ENCODE measurements at places on chromosomes 5 and 9.

DNA sequence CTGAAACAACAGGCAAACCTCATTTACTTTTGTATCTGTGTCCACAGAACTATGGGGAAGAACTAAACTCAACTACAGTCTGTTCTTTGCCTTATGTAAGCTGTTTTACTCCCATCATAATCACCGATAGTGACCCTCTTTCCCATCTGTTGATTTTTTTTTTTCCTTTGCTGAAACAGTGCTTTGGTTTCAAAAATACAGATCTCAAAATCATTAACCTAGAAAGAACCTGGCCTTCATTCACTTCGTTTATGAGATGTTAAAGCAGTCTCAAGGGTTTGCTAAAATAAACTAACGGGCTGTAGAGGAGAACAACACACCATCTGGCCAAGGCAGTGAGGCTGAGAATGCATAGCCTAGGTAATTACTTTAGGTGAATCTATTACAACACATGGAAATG, 706.6 kb upstream of the ZNF608 start:
- DNase-seq = no peak

GRCh38 chr5:82586181-82586580, 308.0 kb upstream of the RPS23 start:
- no peak for DNase-seq

GRCh38 chr5:149388498-149389190, 9.6 kb upstream of the IL17B start:
- no peak for DNase-seq

DNA sequence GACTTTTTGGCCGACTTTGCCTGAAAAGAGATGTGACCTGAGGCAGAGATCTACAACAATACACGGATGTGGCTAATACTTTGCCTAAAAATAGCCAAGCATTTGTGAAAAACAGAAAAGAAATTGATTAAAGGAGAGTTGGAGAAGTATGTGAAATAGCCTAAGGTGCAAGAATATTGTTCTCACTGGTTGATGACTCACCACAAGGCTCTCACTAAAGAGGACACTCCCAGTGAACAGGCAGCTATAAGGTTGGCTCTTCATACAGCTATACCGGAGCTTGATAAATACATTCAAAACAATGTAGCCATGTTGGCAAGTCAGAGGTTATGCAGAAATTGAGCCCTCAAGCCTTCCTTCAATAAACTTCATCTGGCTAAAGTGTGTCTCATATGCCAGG, 317.2 kb upstream of the GRAMD2B start:
- DNase-seq = no peak

- no peak for DNase-seq
Observed at GRCh38 chr9:98612061-98612752, 96.5 kb downstream of the GABBR2 start.

- no peak for DNase-seq
Observed at GRCh38 chr5:102823441-102823874, 68.4 kb downstream of the PAM start.

- no peak for DNase-seq
Observed at GRCh38 chr9:17627641-17628040, 48.8 kb downstream of the SH3GL2 start.

GRCh38 chr5:37831821-37832534, 7.9 kb downstream of the GDNF start:
- DNase-seq = no peak

- no peak for DNase-seq
Observed at GRCh38 chr9:6620796-6621195, 24.7 kb downstream of the GLDC start.

GRCh38 chr9:22098643-22099332, 89.7 kb upstream of the CDKN2B start:
- DNase-seq = no peak

GRCh38 chr9:114223564-114224246, 68.4 kb downstream of the COL27A1 start:
- no peak for DNase-seq

- DNase-seq = no peak
Observed at GRCh38 chr9:128286440-128286839, 10.4 kb downstream of the SWI5 start.

GRCh38 chr5:112529525-112529924, 110.4 kb upstream of the EPB41L4A start:
- DNase-seq = no peak

DNA sequence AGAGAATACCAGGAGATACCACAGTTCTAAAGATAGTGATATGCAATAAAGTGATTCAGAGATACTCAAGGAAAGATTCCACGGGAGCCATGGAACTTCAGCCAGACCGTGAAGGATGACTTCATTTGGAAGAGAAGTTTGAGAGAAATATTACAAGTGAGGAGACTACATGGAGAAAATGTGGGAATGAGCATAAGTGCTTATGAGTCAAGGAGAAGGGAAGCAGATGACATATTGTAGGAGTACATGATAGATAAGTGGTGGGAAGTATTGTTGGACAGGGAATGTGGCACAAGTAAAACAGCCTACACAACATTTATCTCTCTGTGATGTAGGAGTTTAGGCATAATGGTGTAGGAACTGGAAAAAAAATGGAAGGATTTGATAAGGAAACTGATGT, 122.1 kb upstream of the FBXL17 start:
- no peak for DNase-seq

GRCh38 chr5:15013654-15014463, 142.3 kb upstream of the ANKH start:
- DNase-seq = peak; percentile 17

GRCh38 chr5:159107308-159107707, 7.6 kb upstream of the EBF1 start:
- no peak for DNase-seq

GRCh38 chr9:113737517-113738271, 138.4 kb upstream of the ZNF618 start:
- DNase-seq = peak; percentile 74

DNA sequence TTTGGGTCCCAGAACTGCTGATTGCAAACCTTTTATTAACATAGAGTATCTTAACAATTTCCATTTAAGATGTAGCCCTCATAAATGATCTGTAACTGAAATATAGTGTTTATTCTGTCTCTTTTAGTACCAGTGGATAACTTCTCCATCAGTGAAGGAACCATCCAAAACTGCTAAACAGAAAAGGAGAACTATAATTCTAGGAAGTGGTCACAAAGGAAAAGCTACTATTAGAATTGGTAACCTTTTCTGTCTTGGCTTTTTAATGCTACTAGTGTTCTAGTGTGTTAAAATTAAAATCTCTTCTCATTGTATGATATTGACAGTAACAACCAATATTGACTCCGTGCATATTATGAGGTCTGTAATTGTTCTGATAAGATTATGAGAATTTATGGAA, 12.8 kb downstream of the CEP78 start:
- no peak for DNase-seq

DNA sequence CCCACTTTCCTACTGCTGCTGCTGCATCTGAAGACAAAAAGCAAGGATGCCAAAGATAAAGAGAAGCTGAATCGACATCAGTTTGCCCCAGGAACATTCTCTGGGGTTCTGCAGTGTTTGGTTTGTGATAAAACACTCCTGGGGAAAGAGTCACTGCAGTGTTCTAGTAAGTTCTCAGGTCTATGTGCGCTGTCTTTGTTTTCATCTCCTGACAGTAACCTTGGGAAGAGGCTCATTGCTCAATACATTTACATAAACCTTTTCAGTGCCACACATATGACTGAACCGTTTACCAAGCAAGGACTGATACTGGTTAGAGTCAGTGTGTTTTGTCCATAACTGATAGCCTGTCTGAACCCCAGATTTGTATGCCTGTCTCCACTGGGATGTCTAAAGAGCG, 232.1 kb downstream of the ARHGEF28 start:
- no peak for DNase-seq

DNA sequence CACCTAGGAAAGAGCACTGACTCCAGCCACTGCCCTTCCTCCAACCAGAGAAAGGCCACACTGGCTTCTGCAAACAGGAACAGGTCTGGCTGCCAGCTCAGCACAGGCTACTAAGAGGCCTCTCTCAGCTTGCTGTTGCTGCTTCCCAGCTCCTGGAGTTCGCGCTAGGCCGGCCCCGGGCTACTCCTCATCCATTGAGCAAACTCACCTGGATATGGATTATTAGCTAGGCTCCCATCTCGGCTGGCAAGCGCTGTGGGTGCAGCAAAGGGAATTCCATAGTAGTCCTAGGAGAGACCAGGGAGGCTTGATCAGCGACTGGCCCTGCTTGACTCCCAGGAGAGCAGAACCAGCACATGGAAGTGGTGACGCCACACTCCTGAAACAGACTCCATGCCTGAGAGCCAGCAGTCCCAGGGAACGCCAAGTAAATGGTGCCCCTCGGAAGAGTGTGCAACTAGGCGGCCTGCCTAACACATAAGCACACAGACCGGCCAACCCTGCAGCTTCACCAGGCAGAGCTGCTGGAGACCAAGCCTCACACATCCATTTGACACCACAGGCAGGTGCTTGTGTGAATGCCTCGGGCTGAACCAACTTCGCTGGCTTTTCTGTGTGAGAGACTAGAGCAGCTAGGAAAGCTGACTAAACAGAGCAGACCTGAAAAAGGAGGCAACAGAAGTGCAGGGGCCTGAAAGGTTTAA, 107.2 kb downstream of the UBE2R2 start:
- DNase-seq = no peak

DNA sequence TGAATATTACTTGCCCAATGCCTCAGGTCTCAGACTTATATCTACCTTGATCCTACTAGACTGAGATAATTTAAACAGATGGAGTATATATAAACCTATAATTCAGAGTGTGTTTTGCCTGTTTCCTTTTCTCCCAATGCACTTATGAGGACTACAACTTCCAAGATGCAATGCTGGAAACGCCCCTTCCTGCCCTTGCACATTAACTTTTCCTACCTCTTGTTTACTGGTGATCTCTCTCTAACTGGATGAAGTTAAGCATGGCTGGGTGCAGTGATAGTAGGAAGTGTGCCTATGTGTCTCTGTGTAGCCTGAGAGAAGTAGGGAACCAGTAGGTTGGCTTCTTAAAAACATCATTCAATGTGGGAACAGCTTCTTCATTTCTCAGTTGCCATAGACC, 115.2 kb downstream of the SVEP1 start:
- no peak for DNase-seq

DNA sequence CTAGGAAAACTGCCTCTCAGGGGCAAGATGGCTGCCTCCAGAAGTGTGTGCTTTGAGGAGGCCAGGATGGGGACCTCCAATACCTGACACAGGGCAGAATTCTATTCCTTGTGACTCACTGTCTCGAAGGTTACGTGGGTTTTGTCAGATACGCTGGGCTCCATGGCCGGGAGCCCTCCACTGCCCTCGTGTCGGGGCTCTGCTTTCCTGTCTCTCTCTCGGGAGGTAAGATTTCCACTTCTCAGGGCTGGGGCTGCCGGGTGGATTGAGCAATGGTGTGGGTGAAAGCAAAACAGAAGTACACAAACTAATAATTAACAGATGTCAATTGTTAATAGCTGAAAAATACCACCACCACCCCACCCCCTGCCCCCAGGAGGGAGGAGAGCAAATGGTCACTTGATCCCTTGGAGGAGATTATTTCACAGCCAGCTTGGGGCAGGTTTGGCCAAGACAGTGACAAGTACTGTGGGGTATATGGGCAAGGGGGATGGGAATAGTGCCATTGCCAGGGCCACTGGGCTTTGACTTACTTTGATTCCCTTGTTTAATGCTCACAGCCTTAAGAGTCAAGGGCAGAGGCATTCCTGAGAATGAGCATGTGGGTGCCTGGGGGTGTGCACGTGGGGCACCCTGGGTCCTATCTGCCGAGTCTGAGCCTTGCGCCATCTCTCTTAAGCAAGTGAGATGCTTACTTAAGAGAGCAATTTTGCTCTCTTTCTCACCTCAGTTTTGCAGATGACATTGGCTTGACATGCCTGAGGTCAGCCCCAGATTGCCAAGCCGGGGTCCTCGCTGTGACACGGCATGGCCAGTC, 28.8 kb upstream of the DAB2IP start:
- no peak for DNase-seq

DNA sequence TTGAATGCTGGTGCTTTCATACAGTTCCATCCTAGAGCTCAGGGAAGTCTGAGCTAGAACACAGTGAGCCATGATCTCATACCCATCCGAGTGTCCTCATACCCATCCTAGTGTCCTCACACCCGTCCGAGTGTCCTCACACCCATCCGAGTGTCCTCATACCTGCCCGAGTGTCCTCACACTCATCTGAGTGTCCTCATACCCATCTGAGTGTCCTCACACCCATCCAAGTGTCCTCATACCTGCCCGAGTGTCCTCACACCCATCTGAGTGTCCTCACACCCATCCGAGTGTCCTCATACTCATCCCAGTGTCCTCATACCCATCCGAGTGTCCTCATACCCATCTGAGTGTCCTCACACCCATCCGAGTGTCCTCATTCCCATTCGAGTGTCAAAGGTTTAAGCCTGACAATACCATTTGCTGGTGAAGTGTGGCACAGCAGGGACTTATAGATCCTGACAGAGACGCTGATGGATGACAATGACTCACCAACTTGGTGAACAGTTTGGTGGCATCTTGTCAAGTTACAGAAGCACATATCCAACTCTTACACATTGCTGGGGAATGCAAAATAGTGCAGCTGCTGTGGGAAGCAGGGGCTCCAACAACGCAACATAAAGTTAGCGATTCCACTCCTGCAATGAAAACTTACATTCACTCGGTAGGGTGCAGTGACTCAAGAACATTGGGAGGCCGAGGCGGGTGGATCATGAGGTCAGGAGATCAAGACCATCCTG, 77.0 kb upstream of the COL5A1 start:
- no peak for DNase-seq

DNA sequence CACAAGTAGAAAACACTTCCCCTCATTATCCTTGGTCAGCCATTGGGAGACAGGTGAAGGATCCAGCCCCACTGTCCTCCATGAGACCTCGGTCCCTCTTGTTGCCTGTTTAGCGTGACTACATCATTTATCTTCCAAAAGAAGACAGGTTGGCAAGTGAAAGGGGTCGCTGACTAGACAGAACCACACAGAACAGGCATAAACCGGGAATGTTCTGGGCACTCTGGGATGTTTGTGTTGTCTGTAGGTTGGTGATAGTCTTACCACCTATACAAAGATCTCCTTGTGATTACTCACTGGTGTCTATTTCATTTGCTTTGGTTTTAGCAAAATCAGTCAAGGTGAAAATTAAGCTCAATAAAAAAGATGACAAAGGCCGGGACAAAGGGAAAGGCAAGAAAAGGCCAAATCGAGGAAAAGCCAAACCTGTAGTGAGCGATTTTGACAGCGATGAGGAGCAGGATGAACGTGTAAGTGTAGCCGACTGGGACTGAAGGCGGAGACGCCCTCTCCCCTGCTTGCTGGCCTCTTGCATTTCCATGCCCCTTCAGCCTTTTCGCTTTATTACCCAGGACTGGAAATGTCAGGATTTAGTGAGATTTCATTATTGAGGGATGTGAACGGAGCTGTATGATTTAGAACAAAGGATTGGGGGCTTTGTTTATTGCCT, 175.9 kb downstream of the SMARCA2 start:
- no peak for DNase-seq
